Activated naive CD8-positive, alpha-beta T cell treated with anti-CD3 and anti-CD28 coated beads for 36 hours (primary cell): ENCODE measurements at places on chromosomes 5 and 9. TPM values are rescaled to one million over a fixed set of nuclear protein-coding genes. Genes with fewer than 3 reads are reported as not detected.

DNA sequence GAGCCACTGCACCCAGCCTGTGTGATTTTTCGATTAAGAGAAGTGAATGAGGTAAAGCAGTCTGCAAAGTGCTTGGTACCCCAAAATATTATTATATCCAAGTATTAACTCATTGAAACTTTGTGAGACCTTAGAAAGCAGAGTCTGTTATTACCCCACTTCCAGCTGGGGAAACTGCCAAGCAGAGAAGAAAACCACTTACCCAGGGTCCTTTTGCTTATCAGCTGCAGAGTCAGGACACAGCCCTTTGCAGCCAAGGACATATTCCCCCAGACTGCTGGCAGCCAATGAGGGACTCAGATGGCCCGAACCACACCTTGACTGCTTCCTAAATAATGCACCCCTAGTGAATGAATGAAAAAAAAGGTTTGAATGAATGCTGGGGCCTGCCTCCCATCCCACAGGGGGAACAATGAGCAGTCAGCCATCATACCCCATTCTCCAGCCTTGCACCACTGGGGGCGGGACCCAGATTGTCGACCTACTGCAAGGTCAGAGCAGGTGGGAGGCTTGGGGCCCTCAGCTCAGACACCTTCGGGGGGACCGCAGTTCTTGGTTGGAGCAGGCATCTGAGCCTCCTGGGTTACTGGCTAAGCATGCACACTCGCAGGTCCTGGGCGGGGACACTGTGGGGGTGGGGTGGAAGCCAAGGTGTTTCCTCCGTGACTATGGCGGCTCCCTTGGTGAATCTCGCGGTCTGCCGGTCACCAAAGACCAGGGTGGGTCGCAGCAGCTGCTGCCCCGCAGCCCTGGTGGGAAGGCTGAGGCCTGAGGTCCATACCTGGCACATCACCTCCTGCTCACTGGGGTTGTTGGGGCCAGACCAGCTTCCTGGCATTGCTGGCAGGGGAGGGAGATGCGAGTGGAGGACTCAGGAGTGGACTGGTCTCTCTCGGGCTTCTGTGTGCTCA is 29.7 kb downstream of the PRRT1B start:
- no peak for DNase-seq

- no peak for DNase-seq
Measured at GRCh38 chr5:148913985-148914431, 87.6 kb downstream of the ADRB2 start.

- no peak for DNase-seq
Measured at GRCh38 chr9:38046661-38047300, 22.2 kb downstream of the SHB start.

DNA sequence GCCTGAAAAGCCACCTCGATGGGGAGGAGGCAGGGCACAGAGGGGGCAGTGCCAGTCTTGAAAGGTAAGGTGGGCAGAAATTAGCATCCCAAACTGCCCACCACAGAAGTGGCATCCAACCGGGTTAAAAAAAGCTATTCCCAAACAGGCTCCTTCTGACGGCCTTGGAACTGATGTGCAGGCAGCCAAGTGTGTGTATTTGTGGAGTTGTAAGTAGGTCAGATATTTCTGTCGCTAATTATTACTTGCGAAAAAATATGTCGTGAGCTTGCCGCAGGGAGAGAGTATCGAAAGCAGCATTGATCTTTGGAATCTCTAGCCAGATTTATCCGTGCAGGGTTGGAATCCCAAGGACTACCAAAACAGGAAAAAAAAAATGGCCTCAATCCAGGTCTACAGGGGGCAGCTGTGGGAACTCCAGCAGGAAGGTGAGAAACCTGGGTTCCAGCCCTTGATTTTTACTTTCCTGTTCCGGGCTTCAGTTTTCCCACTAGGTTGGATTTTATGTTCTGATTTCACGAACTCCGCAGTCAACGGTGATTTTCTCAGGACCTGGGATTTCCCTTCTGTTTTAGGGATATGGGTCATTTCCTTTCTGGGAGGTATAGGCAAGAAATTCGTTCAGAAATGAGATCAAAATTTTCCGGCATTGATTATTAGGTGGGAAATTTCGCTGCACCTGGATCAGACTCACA is 200.8 kb downstream of the RGS3 start:
- no peak for DNase-seq

DNA sequence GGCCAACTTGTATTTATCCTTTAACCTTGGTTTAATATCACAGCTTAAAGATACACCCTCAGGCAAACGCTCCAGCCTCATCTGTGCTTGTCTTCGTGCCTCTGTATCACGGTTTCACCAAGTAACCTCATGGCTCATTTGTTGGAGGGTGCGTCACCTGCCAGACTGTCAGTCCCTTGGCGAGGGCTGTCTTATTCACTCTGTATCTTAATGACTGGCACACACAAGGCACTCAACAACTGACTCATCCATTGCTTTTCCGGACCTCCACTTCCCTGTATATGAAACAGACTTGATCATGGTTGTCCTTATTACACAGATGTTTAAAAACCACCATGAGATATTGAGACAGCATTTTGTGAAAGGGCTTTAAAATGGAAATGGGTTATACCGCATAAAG is 28.0 kb downstream of the LCP2 start:
- DNase-seq, result peak; percentile 55

DNA sequence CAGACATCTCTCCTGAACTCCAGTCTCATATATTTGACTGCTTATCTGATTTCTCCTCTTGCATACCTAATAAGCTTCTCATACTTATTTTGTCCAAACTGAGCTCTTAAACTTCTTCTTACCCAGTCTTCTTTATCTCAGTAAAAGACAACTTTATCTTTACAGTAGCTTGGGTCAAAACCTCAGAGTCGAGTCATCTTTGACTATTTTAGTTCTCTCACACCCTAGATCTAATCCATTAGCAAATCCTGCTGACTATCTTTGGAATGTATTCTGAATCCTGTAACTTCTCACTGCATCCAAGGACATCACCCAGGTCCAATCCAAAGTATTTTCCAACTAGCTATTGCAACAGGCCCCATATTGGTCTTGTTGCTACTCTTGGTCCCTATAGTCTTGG is 11.8 kb upstream of the JAK2 start:
- no peak for DNase-seq

The SNCAIP gene
- total RNA-seq, result not detected

GRCh38 chr9:20701060-20701459 is 17.0 kb downstream of the FOCAD start:
- no peak for DNase-seq

GRCh38 chr9:87324613-87325194 is 173.0 kb upstream of the DAPK1 start:
- no peak for DNase-seq

The CXCL14 gene
- not detected for total RNA-seq

The ERAP2 gene
- 47.1 TPM for total RNA-seq

The CCNI2 gene
- 8.4 TPM for total RNA-seq

GRCh38 chr5:42855811-42856210 is 44.1 kb upstream of the SELENOP start:
- DNase-seq, result no peak

The SOHLH1 gene
- not detected for total RNA-seq

GRCh38 chr5:102216678-102217077 is 79.4 kb downstream of the SLCO4C1 start:
- no peak for DNase-seq

- no peak for DNase-seq
Measured at GRCh38 chr5:74186356-74187315, 453.9 kb downstream of the ENC1 start.

The SLC6A19 gene
- total RNA-seq, result not detected

DNA sequence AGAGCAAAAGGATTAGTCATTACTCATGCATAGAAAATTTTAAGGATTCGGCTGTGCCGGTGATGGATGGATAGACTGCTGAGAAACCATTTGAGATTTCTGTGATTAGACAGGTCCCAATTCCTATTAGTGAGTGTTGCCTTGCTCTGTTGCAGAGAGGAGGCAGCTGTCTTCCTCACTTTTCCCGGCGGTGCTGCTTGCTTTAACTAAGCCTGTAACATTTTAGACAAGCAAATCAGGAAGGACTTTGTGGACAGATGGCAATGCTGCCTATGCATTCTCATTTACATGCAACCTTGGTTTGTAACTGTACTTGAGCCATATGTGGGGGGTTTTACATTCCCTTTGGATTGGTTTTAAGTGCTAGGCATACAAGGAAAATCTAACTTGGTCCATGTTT is 1176.3 kb downstream of the CDH18 start:
- DNase-seq, result no peak

The RXRA gene
- 11.0 TPM for total RNA-seq

DNA sequence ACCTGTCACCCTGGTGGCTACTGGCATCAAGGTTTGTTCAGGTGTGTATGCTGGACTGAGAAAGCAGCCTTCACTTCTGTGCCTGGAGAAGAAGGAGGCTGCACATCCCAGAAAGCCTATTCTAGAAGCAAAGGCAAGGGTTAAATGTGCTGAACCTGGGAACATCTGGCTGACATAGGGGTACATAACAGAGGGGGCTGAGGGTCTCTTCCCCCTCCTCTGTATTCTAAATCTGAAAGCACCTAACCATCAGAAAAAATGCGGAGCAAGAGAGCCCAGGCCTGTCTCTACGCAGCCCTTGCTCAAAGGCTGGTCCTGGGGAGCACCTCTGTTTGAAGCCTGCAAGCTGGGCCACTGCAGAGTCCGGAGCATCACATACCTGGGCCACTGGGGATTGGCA is 53.2 kb upstream of the FSTL4 start:
- DNase-seq, result no peak

- DNase-seq, result peak; percentile 65
Measured at GRCh38 chr5:132419502-132420468, 50.3 kb downstream of the SLC22A5 start.
